ENCODE measurements at places on chromosomes 4 and X. TPM values are rescaled to one million over a fixed set of nuclear protein-coding genes. Genes with fewer than 3 reads are reported as not detected.

The FMR1NB gene
- not detected for total RNA-seq

The RHOXF2B gene
- total RNA-seq, result not detected

The MAGEB3 gene
- not detected for total RNA-seq

The NLGN4X gene
- 6.9 TPM for total RNA-seq

The CCKAR gene
- total RNA-seq, result 0.89 TPM

The CXCL6 gene
- not detected for total RNA-seq

The TRO gene
- 130 TPM for total RNA-seq

The XAGE1A gene
- total RNA-seq, result not detected

The SSX2B gene
- not detected for total RNA-seq

The ADH1C gene
- not detected for total RNA-seq

The ESX1 gene
- total RNA-seq, result not detected

All from cardiac muscle cell (in vitro differentiated cells and primary cell).